Epithelial cell of proximal tubule (primary cell): ENCODE measurements at places on chromosomes 16 and 17.

- DNase-seq, result no peak
Observed at GRCh38 chr17:57453841-57454425, 197.6 kb downstream of the MSI2 start.

GRCh38 chr17:45785480-45786193 lies 1.5 kb downstream of the CRHR1 start:
- DNase-seq, result no peak

DNA sequence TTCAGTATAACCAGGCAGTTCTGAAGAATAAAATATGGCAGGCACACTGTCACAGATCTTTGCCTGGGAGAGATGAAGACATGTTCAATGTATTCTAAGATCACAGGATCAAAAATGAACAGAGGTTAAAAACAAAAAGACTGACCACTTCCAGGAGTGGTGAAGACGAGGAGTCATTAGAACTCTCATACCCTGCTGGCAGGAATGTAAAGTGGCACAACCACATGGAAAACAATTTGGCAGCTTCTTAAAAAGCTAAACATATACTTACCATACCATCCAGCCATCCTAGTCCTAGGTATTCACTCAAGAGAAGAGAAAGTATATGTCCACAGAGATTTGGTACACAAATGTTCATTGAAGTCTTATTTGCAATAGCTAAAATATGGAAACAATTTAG lies 406.3 kb downstream of the NPIPA8 start:
- no peak for DNase-seq

GRCh38 chr16:31063843-31064611 lies 10.0 kb downstream of the ZNF668 start:
- no peak for DNase-seq

DNA sequence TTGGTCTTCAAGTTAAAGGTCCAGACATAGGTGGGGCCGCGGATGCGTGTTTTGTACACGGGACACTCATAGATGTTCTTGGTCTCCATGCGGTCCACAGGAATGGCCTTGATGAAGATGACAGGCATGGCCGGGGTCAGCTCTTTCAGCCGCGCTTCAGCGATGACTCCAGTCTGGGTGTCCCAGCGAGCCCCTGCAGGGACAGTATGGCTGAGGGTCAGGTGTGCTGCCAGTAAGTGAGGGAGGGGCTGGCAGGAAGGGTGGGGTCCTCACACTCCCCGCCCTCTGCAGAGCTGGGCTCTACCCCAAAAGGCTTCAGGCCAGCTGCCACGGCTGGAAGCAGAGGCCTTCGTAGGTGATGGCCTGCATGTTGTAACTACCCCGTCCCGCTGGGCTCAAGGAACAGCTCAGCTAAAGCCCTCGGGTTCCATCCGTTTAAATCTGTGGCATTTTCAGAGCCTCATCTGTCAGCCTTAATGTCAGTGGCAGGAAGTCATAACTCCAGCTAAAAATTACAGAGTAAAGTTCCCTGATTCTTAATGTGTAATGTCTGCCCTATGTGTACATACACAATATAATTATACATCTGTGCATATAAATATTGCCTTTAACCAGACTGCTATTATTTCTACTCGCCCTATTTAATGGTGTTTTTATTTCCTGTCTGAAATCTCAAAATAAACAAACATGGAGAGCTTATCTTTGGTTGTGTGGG lies 45.7 kb downstream of the PGS1 start:
- no peak for DNase-seq

- DNase-seq, result no peak
Observed at GRCh38 chr17:60354223-60354622, 37.7 kb downstream of the USP32 start.

DNA sequence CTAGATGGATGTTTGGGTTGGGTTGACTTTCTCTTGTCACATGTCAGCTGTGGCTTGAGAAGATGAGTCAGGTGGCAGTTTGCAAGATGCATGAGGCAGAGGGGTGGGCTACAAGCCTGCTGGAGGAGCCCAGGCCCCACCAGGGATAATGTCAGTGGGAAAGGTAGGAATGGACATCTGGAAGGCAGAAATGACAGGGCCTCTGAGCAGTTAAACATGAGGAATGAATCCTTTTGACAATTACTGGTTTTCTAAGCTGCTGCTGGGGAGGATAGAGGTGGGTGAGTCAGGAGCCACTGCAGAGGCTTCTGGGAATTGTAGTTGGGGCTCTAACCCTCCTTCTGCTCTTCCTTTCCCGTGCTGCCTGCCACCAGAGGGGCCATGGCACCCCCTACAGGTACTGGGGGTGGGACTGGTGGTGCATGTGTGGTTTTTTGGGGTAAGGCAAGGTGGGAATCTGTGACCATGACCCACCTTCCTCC lies 15.7 kb downstream of the SLC52A1 start:
- no peak for DNase-seq

GRCh38 chr17:82232876-82233785 lies 4.3 kb downstream of the SLC16A3 start:
- DNase-seq, result no peak

DNA sequence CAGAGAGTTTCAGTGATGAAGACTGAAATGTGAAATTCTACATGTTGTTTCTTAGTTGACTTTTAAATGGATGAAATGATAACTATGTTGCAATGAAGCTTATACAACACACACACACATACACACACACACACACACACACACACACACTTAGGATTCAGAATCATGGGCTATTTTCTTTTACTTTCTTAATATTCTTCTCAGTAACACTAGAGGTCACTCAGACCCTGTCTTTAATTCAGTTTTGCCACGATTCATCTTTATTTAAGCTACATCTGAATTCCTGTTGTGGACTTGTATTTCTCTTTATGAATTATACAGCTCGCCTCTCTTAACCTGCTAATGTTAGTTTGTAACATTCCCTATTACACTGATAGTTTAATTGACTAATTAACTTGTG lies 109.6 kb upstream of the GOT2 start:
- DNase-seq, result no peak
